ENCODE measurements at places on chromosomes 13 and 19.

DNA sequence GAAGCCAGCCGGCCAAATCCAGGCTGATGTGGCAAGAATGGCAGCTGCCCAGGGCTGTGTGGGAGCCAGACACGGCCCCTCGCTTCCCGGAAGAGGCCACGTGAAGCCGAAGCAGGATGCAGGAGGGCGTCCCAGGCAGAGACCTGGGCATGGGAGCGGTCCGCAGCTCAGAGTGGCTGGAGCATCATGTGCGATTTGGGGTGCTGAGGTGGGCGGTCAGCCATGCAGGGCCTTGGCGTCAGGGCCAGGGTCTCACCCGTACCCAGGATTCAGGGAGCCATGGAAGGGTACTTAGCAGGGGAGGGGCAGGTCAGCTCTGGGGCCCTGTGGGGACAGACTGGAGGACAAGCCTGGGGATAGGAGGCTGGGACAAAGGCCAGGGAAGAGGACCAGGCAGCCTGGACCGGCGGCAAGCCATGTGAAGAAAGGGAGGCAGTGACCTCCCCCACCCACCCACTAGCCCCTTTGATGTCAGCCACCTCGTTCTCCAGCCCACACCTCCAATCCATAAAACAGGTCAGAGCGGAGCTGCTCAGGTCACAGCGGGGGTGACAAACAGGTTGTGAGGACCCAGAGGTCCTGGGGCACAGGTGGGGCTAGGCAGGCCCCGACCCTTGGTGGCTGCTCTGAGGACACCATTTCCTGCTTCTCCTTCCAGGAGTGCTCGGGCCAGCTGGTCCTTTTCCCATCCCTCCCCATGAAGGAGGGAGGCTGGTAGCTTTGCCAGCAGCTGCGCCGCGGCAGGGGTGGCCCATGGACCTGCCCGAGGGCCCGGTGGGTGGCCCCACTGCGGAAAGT, 2.3 kb downstream of the KASH5 start:
- no peak for DNase-seq

- DNase-seq: no peak
Observed at GRCh38 chr13:30804474-30804873, 69.1 kb downstream of the ALOX5AP start.

- no peak for DNase-seq
Observed at GRCh38 chr19:13173139-13173737, 23.0 kb downstream of the IER2 start.

DNA sequence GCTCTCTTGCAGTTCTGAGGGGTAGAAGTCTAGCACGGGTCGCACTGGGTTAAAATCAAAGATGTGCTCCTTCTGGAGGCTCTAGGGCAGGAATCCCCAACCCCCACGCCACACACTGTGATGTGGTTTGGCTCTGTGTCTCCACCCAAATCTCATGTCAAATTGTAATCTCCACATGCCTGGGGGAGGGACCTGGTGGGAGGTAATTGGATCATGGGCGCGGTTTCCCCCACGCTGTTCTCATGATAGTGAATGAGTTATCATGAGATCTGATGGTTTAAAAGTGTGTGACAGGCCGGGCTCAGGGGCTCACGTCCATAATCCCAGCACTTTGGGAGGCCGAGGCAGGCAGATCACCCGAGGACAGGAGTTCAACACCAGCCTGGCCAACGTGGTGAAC, 26.6 kb upstream of the CALM3 start:
- DNase-seq: no peak
